ENCODE measurements at places on chromosomes 5 and 9.

DNA sequence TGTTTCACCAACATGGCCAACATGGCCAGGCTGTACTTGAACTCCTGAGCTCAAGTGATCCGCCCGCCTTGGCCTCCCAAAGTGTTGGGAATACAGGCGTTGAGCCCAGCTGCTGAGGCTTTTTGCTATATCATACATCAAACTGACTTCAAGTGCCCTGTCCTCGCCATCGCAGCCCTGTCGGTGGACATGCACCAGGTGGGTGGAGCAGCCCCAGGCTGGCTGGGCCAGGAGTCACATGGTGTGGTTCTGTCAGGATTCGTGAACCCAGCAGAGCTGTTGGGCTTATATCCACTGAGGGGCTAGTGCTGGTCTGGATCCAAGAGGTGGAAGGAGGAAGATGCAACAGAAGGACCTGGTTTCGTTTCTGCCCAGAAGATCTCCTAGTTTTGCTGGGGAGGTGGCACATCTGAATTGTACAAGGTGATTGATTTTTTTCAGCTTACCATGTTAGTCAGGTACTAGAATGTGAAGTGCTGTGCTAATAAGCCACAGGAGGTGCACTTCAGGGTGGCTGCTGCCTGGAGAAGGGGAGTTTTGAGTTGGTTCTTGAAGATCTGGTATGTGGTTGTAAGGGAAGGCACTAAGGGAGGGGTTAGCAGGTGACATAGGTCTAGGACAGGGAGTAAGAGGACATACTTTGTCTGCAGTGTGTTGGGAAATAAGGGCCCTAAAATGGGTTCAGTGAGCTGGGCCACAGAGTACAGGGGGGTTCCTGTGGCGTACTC is 16.1 kb downstream of the PCBD2 start:
- DNase-seq = no peak

- no peak for DNase-seq
Measured at GRCh38 chr5:110371725-110372041, 354.8 kb downstream of the TMEM232 start.

- DNase-seq = no peak
Measured at GRCh38 chr9:695252-695651, 146.2 kb upstream of the DMRT1 start.

GRCh38 chr5:141155540-141156374 is 5.9 kb downstream of the PCDHB6 start:
- peak; percentile 92 for DNase-seq

DNA sequence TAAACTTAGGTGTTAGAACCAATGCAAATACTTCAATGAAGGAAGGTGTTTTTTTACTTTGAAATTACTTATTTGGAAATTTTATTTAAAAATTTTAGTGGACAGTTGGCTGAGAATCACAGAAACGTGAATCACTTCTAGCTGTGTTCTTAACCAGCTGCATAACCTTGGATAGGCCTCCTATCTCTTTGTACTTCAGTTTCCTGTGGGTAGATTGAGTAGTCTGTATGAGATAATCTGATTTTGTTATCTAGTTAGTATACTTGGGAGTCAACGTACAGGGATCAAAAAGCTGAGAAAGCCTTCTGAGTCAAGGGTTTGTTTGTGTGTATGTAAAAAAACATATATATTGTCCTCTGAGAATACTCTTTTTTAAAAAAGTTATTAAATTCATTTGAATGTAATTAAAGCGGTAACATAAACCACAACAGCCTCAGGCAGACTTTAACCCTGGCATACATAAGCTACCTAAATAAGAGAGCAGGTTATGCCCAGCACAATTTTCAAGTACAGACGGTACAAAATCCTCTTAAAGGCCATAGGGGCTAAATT is 38.1 kb upstream of the ZCCHC7 start:
- no peak for DNase-seq

DNA sequence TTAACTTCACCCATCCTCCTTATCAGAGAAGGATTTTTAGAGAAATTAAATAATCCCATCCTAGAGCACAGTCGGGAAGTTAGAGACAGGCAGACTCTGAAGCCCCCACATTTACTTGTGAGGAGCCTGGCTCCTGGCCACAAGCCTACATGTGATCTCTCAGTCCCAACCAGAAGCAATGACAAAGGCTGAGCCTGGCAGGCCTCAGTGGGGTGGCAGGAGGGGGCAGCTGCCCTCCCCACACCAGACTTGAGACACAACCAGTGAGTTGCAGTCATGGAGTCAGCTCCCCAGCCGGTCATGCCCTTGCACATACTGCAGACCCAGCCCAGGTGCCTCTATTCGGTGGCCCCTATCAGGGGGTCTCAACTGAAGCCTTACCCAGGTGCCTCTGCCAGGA is 11.0 kb downstream of the NAIF1 start:
- no peak for DNase-seq

DNA sequence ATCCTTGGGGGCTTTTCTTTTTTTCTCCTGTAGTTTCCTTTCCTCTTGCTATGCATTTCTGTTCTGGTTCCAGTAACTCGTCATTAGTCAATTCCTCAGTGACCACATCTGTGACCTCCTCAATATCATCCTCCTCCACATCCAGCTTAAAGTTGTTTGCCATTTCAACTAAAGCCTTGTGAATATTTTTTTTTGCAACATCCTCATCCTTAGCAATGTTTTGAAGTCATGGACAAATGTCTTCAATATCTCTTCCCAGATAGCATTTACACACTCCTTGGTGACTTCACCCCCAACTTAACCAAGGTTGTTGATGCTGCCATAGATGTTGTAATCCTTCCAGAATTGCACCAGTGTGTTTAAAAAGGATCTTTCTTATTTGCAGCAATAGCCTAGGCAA is 14.7 kb upstream of the ADRB2 start:
- no peak for DNase-seq

DNA sequence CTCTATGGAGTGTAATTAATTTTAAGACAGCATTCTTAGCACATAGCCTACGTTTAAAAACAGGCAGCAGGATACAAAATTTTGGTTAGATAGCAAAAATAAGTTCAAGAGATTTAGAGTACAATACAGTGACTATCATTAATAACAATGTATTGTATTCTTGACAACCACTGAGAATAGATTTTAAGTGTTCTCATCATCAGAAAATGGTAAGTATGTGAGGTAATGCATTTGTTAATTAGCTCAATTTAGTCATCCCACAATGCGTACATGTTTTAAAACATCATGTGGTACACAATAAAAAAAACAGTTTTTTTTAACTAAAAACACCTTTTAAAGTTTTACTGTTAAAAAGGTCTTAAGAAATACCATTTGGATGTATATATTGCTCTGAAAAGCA is 94.2 kb downstream of the MUSK start:
- DNase-seq = no peak

DNA sequence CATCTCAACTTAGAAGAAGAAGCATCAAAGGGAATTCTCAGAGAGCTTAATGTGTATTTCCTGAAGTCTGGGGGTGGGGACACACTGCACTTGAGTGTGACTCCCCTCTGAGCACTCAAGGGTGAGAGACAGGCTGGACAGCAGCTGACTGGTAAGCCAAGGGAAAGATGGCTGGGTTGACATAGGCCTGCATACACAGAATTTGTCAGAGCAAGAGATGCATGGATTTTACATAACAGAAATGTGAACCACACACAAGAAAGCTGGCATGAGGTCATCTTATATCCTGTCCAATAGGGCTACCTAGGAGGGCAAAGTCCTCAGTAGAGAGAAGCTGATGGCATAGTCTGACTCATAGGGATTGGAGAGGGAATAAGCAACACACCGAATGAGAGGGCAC is 114.3 kb upstream of the EPB41L4A start:
- DNase-seq = no peak

DNA sequence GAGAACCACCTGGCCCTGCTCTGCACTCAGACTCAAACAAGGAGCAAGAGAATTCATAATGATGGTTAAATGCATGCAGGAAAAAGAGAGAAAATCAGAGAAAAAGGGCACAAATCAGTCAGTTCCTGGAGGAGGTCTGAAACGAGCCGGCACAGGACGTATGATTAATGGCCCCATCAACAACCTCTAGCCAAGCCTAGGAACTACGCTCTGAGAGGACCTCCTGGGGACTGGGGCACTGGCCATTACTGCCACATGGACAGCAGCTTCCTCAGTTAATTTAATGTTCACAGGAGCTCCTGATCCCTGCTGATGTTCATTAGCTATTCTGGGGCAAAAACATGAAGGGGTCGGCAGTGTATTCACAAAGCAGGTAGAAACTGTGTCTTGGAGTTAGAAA is 238.1 kb downstream of the MED10 start:
- no peak for DNase-seq

GRCh38 chr9:132969783-132970182 is 8.7 kb upstream of the GFI1B start:
- DNase-seq = no peak

GRCh38 chr9:99497641-99498040 is 275.6 kb downstream of the SEC61B start:
- DNase-seq = no peak

DNA sequence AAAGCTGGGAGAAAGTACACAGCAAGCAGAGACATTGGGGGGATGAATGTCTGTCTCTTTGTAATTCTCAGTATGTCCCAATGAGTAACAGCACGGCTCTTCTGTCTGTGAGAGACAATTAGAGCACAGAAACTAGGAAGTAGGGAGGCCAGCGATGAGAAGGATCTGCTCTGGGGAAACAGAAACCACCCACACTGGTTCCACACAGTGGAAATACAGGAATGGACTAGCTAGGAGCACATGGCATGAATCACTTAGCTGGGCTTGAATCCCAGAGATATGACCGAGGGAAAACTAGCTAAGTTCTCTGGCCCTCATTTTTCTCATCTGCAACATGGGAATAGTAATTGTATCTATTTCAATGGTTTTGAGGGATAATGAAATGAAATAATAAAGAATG is 895.9 kb downstream of the TLE4 start:
- no peak for DNase-seq

GRCh38 chr9:122226142-122226757 is 2.5 kb downstream of the LHX6 start:
- DNase-seq = no peak

DNA sequence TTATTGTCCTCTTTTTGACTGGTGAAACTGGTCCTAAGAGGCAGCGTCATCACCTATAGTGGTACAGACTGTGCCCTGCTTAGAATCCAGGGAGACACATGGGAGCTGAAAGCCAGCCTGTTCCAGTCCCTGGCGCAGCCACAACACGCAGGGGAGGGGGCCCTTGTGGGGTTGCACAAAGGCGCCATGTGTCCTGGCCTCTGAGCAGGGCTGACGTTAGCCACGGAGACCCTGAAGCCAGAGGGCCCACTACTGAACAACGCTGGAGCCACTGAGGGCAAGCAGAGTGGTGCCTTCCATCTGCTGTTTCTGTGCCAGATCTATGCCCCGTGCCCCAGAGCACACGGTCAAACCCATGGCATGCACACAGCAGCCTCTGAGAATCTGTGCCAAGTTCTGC is 147.3 kb downstream of the ACTL7B start:
- DNase-seq = no peak

- no peak for DNase-seq
Measured at GRCh38 chr9:4086119-4087090, 213.5 kb downstream of the GLIS3 start.

DNA sequence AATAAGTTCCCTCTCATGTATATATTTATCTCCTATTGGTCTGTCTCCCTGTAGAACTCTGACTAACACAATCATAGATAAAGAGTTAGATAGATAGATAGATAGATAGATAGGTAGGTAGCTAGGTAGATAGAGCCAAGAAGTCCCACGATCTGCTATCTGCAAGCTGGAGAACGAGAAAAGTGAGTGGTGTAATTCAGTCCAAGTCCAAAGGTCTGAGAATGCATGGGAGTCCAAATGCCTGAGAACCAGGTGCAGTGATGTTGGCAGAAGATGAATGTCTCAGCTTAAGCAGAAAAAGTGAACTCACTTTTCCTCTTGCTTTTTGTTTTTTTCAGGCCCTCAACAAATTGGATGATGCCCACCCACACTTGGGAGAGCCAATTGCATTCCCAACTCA is 37.7 kb upstream of the ZFR start:
- no peak for DNase-seq

- DNase-seq = no peak
Measured at GRCh38 chr5:36679221-36679989, 73.0 kb downstream of the SLC1A3 start.

DNA sequence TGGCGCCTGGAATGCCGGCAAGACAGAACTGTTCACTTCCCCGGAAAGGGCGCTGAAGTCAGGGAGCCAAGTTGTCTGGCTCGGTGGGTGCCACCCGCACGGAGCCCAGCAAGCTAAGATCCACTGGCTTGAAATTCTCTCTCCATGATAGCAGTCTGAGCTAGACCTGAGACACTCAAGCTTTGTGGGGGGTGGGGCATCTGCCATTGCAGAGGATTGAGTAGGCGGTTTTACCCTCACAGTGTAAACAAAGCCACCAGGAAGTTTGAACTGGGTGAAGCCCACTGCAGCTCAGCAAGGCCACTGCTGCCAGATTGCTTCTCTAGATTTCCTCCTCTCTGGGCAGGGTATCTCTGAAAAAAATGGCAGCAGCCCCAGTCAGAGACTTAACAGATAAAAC is 277.4 kb downstream of the SLCO4C1 start:
- no peak for DNase-seq

- no peak for DNase-seq
Measured at GRCh38 chr5:97412959-97413358, 229.9 kb upstream of the RIOK2 start.

DNA sequence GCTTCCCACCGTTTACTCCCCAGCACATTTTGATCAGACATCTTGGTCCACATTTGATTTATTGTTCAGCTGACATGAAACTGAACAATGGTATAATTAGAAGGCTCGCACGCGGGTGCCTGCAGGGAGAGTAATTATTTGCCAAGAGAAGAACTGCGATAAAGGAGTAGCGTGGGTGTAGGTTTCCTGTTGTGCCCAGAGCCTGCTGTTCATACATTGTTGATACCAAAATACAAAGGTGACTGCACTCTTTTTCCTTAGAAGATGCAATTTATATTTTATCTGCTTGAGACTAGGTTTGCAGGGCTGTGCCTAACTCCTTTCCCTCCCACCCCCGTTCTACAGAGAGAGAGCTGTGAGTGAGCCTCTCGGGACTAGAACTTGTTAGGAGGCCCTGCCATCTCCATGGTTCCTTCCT is 241.8 kb upstream of the MSX2 start:
- no peak for DNase-seq

DNA sequence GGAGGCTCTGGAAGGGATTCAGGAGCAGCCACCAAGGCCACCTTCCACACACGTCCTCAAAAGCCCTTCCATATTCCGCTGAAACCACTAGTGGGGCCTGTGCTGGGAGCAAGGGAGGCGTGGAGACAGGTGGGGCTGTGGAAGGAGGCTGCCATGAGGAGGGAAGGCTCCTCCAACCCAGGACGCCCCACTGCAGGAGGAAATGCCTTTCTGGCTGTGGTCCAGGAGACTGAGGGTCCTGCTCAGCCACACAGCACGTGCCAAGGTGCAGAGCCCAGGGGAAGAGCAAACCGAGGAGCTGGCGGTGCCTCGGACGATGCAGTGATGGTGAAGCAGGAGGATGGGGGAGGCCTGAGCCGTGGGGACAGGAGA is 49.5 kb downstream of the ADAMTS2 start:
- DNase-seq = no peak

All from T47D (cell line).